ENCODE measurements at places on chromosomes 5 and 9.

- no peak for DNase-seq
Measured at GRCh38 chr5:40410231-40410861, 269.4 kb upstream of the PTGER4 start.

DNA sequence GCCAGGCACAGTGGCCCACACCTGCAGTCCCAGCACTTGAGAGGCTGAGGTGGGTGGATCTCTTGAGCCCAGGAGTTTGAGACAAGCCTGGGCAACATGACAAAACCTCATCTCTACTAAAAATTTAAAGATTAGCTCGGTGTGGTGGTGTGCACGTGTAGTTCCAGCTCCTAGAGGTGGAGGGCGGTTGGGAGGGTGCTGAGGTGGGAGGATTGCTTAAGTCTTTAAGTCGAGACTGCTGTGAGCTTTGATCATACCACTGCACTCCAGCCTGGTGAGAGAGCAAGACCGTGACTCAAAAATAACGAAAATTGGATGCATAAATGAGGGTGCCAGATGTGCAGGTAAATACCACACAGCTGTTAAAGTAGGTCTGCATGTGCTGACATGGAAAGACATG is 39.3 kb upstream of the TDRD7 start:
- no peak for DNase-seq

DNA sequence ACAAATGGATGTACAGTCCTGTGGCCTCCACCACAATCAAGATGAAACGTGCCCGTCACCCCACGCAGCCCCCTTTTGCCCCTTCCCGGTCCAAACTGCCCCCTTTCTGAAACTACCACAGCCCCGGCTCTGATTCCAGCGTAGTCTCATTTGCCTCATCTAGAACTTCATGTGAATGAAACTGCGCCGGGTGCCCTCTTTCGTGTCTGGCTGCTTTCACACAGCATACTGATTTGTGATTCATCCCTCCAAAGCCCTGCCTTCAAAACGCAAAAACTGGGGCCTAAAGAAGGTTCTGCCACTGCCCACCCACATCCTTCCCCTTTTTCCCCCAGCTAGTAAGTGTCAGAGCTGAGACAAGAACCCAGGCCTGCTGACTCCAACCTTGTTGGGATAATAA is 31.5 kb upstream of the NCS1 start:
- DNase-seq, result no peak

- DNase-seq, result no peak
Measured at GRCh38 chr9:38432922-38433510, 8.8 kb upstream of the IGFBPL1 start.

GRCh38 chr5:80810425-80810824 is 149.7 kb upstream of the RASGRF2 start:
- DNase-seq, result no peak

DNA sequence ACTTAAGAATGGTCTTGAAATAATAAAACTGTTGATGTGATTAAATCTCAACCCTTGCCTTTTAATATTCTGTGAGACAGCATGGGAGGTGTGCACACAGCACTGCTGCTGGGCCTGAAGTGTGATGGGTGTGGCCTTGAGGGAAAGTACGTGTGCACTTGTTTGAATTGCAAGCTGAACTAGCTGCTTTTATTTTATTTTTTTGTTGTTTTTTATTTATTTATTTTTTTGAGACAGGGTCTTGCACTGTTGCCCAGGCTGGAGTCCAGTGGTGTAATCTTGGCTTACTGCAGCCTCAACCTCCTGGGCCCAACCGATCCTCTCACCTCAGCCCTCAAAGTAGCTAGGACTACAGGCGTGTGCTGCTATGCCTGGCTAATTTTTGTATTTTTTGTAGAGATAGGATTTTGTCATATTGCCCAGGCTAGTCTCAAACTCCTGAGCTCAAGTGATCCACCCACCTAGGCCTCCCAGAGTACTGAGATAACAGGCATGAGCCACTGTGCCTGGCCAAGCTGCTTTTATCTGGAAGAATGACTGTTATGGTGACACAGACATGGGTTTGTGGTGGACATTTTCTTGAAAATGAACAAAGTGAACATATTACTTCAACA is 58.9 kb downstream of the GPR107 start:
- DNase-seq, result no peak

All from caudate nucleus (tissue), 63 donors.